ENCODE measurements at places on chromosomes 16 and 17. TPM values are rescaled to one million over a fixed set of nuclear protein-coding genes. Genes with fewer than 3 reads are reported as not detected.

CCDC47 gene
- total RNA-seq, result 39.1 TPM

DNA sequence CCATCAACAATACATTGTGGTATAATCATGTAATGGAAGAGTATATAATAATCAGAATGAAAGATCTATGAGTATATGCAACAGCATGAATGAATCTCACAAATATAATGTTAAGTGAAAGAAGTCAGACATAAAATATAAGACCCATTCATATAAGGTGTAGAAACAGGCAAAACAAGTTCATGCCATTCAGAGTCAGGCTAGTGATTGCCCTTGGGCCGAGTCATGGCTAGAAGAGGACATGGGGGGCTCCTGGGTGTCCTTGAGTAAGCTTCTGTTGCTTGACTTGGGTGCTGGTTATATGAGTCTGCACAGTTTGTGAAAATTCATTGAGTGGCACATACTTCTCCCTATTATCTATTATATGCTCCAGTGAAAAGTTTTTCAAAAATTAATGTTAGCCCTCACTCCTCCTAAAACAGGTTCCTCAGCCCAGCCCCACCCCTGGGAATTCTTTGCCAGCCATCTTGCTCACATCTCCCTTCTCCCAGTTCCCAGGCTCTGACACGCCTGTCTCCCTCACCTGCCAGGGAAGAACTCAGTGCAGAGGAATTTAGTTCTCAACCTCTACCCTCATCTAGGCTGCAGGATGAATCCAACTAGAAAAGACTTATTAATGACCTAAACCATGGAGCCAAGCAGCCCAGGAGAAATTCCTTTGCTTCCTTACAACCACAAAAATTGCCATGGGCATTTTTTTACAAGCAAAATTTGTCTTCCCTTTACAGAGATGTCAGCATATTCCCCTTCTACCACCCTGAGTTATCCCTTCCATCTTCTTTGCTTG is 52.4 kb upstream of the NFAT5 start:
- DNase-seq, result no peak

GRCh38 chr17:82436601-82437324 is 13.8 kb downstream of the CYBC1 start:
- DNase-seq, result no peak

CCL4 gene
- total RNA-seq, result 3.5 TPM

TBC1D3B gene
- 4.4 TPM for total RNA-seq

DNA sequence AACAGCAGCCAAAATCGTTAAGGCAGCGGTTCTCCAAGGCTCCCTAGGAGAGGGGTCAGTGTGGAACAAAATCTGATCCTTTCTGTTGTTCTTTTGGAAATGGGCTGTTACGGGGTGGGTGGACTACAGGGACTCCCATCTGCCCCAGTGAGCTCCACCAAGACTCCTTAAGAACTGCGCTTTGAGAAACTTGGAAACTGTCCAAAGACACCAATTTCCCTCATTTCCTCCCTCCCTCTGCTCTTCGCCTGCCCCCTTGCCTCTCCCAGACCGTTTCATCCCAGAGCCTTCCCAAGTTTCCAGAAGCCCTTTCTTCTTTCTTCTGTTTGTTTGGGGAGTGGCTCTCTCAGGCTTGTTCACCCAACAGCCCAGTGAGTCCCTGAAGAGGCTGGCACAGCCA is 205.4 kb downstream of the COPRS start:
- peak; percentile 38 for DNase-seq

GRCh38 chr16:87240211-87241136 is 76.7 kb downstream of the C16orf95 start:
- DNase-seq, result no peak

- DNase-seq, result no peak
These were observed 75.1 kb downstream of the ZNF778 start for GRCh38 chr16:89292443-89293078.

GRCh38 chr16:81466356-81466980 is 21.9 kb downstream of the CMIP start:
- DNase-seq, result no peak

- DNase-seq, result peak; percentile 54
These were observed 2.3 kb upstream of the CBX4 start for GRCh38 chr17:79841369-79842135.

GRCh38 chr16:12551530-12551929 is 252.2 kb downstream of the CPPED1 start:
- no peak for DNase-seq

DNA sequence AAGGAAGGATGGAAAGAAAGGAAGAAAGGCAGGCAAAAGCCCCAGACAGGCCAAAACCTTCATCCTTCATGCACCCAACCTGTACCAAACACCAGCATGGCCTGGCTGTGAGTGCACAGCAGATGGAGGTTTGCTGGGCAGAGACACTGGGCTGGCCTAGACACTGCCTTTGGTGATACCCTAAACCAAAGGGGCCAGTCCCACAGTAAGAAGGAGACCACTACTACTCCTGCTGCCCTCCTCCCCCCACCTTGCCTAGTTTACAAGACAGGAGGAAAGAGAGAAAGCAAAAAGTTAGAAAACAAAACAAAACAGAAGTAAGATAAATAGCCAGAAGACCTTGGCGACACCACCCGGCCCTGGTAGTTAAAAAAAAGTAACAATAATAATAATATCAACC is 19.1 kb downstream of the QPRT start:
- DNase-seq, result no peak

CES3 gene
- 0.22 TPM for total RNA-seq

GRCh38 chr16:14529010-14529669 is 100.9 kb downstream of the PARN start:
- peak; percentile 94 for DNase-seq

- DNase-seq, result peak; percentile 97
These were observed at the start of gene CCL2 for GRCh38 chr17:34254651-34255380. Gene CCL2, plus strand, starts transcription at chr17:34255285. Its CDS starts 65 bp downstream, at chr17:34255350.

FBXW10B gene
- total RNA-seq, result 1.3 TPM

DNA sequence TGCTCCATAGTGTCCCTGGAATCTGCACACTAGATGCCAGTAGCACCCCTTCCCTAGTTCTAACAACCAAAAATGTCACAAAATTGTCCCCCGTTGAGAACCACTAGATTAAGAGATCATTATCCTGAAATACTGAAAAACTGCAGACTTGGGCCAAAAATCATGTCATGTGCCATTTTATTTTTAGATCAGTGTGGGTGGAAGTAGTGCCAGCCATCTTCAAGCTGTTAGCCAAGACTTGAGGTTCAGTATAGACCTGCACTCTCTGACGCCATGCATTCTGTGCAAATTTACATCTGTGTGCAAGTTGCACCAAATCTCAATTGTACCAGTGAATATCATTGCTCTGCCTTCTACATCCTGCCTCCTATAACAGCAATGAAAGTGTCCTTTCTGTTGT is 31.5 kb upstream of the NOL11 start:
- no peak for DNase-seq

DNA sequence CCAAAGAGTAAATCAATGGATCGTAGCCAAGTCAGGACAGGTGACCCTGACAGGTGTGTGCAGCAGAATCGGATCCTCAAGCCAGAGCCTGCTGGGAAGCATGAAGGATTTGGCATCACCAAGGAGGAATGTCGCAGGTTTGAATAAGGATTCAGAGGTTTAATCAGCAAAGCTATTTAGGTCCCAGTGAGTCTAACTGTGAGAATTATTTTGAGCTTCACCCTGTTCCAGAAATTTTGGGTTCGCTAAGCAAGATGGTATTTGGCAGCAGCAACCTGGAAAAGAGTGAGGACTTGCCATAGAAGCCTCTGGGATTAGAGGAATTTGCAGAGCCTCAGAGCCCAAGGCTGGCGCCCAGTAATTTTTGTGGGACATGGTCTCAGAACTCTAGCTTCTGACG is 173.0 kb downstream of the CCDC182 start:
- no peak for DNase-seq

GRCh38 chr16:76946879-76947278 is 244.1 kb upstream of the MON1B start:
- peak; percentile 22 for DNase-seq

- DNase-seq, result no peak
These were observed 24.0 kb upstream of the ALDH3A1 start for GRCh38 chr17:19771971-19772630.

GRCh38 chr17:62852195-62852594 is 44.1 kb upstream of the MARCHF10 start:
- DNase-seq, result no peak

DNA sequence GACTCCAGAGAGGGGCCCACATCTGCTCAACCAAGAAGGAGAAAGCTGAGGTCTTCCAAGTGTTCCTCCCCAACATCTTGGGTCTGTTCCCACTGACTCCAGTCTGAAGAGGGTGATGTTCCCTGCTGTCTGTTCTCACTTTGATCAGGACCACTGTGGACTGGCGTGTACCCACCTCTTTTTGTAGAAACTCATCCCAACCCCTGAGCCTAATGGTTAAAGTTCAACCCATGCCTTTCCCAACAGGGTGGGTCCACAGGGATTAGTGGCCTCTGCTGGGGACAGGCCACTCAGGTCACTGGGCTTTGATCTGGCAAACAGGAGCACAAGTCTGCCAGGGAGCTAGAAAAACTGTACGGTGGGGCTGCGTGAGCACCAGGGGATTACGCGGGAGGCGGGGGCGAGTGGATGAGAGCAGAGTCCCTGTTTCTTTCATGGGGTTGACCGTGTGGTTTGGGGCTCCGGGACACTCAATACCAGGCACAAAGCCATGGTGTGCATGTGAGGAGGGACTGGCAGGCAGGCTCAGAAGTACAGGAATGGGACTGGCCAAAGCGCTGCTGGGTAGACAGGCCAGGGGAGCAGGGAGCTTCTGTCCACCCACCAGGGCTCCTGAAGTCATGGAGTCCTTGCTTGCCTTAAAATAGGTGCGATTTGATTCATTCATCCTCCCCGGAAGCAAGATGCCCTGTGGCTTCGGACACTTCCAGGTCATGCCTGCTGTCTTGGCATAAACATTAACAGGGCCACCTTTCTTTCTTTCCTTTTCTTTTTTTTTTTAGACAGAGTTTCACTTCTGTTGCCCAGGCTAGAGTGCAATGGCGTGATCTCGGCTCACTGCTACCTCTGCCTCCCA is at the start of gene CA5A:
Gene CA5A (minus strand): TSS at position 155 of the 856 bp plus-strand sequence. CDS start 79 bp downstream, at position 76.
- no peak for DNase-seq

- DNase-seq, result no peak
These were observed 283.6 kb downstream of the ABCC12 start for GRCh38 chr16:47872225-47872624.

DNA sequence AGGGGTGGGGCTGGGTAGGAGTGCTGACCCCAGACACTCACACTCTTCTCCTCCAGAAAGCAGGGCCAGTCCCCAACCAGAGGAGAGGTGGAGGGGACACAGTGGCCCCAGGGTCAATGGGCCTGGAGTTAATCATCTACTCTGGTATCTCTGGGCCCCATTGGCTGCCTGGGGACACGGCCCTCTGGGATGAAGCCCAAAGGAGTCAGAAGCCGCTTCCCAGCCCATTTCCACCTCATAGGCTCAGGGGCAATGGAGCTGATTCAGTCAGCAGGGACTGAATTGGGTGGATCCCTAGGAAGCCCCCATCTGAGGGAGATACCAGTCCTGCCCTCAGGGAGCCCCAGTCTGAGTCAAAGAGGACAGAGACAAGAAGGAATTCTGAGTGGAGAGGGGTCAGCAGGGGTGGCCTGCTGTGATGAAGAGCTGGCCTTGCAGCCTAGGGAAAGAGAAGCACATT is 2.9 kb upstream of the NAGS start:
- DNase-seq, result no peak

DNA sequence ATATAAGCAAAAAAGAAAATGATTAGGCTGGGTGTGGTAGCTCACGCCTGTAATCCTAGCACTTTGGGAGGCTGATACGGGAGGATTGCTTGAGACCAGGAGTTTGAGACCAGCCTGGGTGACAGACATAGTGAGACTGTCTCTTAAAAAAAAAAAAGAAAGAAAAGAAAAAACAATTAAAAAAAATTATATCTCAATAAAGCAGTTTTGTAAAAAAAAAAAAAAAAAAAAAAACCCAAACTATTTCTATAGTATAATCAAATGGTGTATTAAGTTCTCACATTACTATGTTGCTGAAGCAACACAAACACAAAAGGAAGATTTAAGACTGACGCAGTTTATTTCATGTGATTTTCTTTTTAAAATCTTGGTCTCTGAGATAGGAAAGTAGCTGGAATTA is 140.5 kb downstream of the TRIM37 start:
- no peak for DNase-seq

PYY gene
- not detected for total RNA-seq

PTGES3L gene
- total RNA-seq, result 37.3 TPM

GRCh38 chr16:57140931-57141668 is 44.7 kb downstream of the PSME3IP1 start:
- no peak for DNase-seq

- no peak for DNase-seq
These were observed 698 bp downstream of the ACBD4 start for GRCh38 chr17:45135978-45136791.

ADPRM gene
- total RNA-seq, result 16.3 TPM

DNA sequence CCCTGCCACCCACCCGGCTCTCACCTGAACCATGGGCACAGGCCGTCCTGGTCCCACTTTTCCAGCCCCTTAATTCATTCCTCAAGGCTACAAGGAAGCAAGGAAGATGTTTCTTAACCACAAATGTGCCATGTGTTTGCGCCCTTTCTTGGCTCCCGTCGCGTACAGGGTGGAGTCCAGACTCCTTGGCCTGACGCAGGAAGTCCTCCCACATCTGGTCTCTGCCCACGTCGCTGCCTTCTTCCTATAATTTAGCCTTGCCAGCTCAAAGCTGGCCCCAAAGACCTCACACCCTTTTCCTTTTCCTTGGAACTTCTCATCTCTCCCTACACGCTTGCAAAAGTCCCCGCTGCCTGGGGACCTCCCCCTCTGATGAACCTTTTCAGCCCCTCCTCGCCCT is 38.8 kb upstream of the BHLHA9 start:
- peak; percentile 42 for DNase-seq

DOC2A gene
- total RNA-seq, result 0.22 TPM

DNA sequence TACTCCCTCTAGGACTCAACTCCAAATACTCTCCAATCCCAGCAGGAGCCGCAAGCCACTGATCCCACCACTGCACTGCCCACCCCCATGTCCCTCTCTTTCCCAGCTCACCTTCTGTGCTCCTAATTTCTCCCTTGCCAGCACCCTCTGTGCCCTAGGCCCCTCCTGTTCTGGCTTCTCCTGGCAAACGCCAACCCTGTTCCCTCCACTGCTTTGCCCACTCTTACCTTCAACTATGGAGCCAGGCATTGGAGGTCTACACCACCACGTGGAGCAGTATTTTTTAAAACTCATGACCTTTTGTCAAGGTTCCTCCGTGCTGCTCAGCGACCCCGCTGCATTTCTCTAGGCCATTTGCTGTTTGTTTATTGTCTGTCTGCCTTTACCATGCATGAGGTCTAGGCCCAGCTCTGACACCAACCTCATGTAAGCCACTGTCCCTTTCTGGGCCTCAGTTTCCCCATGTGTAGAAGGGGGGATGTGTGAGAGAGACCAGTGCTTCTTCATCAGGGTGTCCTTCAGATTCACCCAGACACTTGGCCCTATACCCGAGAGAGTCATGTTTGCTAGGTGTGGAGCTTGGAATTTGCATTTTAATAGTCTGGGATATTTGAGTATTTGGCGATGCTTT is 4.6 kb downstream of the CCDC102A start:
- DNase-seq, result peak; percentile 5

- DNase-seq, result no peak
These were observed 161.3 kb upstream of the ZFHX3 start for GRCh38 chr16:73209190-73209589.

GRCh38 chr17:59561042-59561441 is 4.4 kb upstream of the DHX40 start:
- peak; percentile 41 for DNase-seq

GRCh38 chr16:75304521-75305363 is 53.3 kb upstream of the BCAR1 start:
- no peak for DNase-seq

HS3ST3A1 gene
- 2.3 TPM for total RNA-seq

Measured in muscle of leg (tissue), 16 donors.